Activated CD4-positive, alpha-beta T cell treated with anti-CD3 and anti-CD28 coated beads, Interleukin-2, amount 50 U/mL, for 4 hours (primary cell): ENCODE measurements at places on chromosomes 3 and 15.

- no peak for DNase-seq
These were observed 37.3 kb downstream of the FSD2 start for GRCh38 chr15:82768414-82769054.

DNA sequence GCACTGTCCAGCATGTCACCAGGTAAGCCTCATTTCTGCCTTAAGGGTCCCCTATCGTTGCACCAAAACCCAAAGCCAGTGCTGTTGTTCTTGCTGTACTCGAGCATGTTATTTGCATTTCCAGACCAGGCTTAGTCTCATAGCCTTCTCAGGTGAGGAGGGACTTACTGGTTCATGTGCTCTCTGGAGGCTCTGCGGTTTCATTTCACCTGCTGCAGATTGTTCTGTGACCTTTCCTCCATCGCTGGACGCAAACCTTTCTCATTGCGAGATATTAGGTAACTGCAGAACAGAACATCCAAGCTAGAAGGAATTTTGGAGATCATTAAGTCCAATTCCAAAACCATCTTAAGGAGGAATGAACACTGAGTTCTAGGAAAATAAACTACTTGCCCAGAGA, 187.3 kb upstream of the BCL6 start:
- no peak for DNase-seq

DNA sequence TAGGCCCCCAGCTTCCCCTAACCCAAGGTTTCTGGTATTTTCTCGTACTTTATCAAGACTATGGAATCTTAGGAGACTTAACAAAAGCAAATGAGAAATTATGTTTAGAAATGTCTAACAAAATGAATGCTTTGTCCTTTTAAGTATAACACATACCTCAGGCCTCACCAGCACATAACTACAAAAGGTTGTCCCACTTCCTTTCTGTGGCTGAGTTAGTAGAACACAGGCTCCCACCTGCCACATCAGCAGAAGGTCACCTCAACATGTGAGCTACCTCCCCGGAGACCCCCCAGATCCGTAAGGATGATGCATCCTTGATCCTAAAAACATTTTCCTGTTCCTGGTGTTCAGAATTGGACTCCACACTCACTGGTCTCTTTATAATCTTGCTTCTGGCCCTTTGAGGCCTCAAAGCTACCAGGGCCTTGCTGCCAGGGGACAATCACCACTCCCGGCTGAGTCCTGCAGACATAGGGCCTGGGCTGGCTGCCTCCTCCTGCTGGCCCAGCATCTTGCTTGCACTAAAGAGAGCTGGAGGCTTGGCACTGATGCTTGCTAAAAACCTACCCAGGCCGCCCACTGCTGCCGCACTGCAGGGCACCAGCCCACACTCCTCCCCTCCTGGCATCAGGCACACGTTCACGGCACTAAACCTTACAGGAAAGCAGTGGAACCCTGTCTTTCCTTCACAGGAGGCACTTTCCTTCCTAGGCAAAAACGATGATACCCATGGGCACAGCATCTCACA, 2.9 kb downstream of the CCRL2 start:
- no peak for DNase-seq

GRCh38 chr3:21752749-21753347, 1.8 kb upstream of the ZNF385D start:
- no peak for DNase-seq

DNA sequence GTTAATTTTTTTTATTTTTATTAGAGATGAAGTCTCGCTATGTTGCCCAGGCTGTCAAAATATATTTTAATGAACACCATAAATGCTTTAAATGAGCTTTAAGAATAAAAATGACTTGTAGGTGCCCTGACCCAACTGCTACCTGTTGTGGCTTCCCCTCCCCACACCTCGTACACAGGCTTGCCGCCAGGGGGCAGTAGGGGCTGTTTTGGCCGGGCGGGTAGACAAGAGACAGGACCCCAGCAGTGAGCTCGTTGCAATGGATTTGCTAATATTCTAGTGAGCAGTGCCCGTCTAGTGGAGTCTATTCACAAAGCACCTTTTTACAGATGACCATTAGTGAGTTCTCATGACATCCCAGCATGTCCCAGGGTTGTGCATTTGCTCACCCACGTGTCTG, 418.1 kb downstream of the OCA2 start:
- no peak for DNase-seq

- DNase-seq: no peak
These were observed 10.6 kb downstream of the CHCHD4 start for GRCh38 chr3:14113965-14114635.

GRCh38 chr15:81419332-81419943, 45.4 kb upstream of the TMC3 start:
- DNase-seq: no peak

DNA sequence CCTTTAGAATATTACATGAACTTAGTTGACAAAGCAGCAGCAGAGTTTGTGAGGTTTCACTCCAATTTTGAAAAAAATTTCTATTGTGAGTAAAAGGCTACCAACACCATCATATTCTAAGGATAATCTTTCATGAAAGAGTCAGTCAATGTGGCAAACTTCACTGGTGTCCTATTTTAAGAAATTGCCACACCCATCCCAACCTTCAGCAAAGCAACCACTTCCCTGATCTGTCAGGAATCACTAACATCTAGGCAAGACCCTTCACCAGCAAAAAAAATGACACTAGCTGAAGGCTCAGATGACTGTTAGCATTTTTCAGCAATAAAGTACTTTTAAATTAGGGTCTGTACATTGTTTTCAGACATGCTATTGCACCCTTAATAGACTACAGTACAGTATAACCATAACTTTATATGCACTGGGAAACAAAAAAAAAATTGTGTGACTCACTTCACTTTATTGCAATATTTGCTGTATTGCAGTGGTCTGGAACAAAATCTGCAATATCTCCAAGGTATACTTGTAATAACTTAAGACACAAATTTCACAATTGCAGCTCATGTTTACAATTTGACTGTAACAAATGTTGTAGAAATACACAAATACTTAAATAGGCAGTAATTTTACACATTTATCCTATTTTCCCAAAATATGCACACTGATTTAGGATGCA, 38.9 kb upstream of the ALCAM start:
- DNase-seq: no peak

DNA sequence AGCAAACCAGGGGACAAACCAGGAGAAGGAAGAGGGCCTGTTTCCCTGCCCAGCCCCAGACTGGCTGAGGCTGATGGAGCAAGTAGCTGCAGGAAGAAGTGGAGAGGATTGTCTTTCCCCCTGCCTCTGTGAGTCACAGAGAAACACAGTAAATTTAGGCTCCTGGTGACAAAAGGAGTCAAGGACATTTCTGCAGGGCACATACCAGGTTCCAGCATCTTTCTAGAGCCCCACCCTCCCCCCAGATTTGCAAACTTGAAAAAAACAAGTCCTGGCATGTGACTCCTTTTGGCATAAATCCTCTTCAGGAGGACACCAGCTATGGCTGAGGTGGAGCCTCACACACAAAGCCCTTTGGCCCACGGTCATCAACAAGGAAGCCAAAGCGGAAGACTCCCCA, 17.8 kb downstream of the PLD1 start:
- DNase-seq: no peak

- no peak for DNase-seq
These were observed 277.9 kb upstream of the SEMA6D start for GRCh38 chr15:47439146-47440111.

GRCh38 chr3:59978979-59979378, 929.2 kb upstream of the CFAP20DC start:
- DNase-seq: peak; percentile 2

DNA sequence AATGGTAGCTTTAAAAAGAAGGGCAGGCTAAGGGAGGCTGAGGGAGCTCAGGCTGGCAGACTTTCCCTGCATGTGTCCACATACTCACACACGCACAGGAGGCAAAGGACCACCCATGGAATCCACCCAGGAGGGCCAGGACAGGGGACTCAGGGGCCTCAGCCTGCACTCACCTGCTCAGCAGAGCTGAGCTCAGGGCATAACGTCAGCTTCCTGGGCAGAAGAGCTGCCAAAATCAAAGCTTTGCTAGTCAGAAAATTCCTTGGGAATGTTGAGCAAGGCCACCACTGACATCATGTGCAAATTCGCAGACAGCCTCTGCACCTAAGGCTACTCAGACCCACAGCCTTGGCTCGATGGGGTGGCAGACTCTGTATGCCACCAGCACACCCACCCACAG, 16.4 kb upstream of the ALAS1 start:
- no peak for DNase-seq

GRCh38 chr3:139110072-139110830, 65.6 kb upstream of the PRR23C start:
- DNase-seq: no peak

DNA sequence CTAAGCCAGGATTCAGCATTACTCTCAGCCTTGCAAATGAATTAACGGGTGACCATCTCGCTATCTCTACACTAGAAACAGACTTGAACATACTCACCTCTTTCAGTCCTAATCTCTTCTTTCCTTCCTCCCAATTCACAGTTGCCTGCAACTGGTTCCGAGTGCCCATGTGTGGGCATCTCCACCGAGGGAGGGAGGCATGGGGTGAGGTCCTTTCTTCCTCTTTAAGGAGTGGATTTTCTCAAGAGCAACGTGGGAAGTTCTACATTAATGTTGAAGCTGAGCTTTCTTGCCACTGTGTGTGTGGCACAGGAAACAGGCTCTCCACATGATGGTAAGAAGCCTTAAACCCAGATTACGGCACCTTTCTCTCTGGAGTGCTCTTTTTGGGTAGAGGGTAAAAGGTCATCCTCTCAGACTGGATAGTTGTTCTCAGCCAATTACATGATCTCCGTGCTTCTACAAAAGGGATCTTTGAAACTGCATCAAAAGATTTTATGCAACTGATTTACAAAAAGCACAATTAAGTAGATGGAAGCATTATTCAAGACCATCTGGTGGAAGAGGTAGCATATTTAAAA, 286.8 kb upstream of the NR2F2 start:
- no peak for DNase-seq

DNA sequence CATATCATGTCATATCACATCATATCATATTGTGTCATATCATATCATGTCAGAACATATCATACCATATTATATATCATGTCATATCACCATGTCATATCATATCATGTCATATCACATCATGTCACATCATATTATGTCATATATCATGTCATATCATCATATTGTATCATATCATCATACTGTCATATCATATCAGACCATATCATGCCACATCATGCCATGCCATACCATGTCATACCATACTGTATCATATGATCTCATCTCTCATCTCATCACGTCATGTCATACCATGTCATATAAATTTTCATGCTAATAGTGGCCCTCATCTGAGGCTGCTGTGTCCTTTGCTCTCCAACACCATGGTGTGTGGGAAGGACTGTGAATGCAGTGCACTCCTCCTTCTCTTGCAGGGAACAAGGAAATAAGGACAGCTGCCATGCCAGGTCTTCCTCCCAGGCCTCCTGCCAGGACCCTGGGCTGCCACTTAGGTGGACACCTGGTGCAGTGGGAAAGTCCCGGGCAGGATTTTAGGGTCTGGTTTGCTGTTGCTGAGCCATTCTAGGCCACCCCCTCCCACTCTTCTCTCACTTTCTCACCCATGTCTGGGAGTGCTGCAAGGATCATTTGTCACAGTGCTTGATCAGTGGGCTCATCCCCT, 72.4 kb upstream of the TRPM1 start:
- DNase-seq: no peak

DNA sequence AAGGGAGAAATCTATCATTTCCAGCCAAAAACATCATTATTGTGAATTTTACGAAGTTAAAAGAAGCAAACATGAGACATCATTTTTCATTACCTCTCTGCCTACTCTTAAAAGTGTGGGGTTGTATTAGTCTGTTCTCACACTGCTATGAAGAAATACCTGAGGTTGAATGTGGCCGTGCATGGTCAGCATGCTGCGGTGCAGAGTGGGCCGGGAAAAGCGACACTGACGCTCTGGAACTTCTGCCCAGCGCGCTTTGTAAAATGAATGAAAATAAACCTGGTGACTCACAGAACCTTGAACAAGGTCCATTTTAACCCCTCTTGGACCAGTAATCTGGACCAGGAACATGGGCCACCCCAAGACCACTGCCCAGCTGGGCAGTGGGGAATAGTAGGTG, 31.0 kb upstream of the DNAJC13 start:
- DNase-seq: no peak

DNA sequence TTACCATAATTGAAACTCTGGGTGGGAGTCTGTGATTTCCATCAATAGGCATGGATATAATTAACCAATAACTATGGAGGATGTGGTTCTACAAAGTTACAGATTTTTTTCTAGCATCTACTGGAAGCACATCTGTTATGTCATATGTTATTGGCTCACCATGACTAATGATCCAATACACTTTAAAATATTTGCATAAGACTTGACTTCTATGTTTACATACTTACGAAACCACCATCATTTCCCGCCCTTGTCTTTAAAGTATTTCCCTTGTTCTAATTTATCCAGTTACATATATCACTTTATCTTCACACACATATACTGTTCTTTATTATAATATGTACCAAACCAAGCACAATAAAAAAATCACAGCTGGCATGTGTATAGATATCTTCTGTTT, 380.3 kb upstream of the CBLB start:
- DNase-seq: no peak

GRCh38 chr3:10775828-10776227, 40.2 kb upstream of the SLC6A11 start:
- DNase-seq: no peak

- no peak for DNase-seq
These were observed 124.5 kb downstream of the PEAK1 start for GRCh38 chr15:77295446-77295845.

- DNase-seq: no peak
These were observed 20.4 kb downstream of the SPTSSB start for GRCh38 chr3:161350916-161351315.

DNA sequence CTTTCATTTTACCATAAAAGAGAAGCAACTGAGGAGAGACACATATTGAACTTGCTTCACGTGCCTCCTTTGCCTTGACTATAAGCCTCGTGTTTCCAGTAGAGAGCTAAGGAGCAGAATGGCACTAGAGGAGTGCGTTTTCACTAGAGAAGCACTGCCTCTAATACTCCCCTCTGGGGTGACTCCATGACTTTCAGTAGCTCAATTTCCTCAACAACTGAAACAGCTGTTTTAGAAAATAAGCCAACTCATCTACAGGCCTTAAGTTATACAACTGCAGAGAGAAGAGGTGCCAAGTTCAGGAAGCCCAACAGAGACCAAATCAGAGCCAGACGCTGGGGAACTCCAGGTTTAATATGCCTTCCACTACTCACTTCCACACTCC, 1.9 kb downstream of the UBP1 start:
- DNase-seq: no peak

GRCh38 chr3:63817225-63817624, 1.9 kb upstream of the C3orf49 start:
- no peak for DNase-seq

GRCh38 chr15:91566141-91566540, 287.4 kb upstream of the SLCO3A1 start:
- no peak for DNase-seq
